Stimulated activated CD8-positive, alpha-beta memory T cell treated with anti-CD3 and anti-CD28 coated beads, Interleukin-7, amount 100 ng/mL, for 1 hour (primary cell): ENCODE measurements at places on chromosomes 11 and 22.

- DNase-seq: no peak
Measured at GRCh38 chr22:41917903-41918791, 3.3 kb upstream of the SHISA8 start.

DNA sequence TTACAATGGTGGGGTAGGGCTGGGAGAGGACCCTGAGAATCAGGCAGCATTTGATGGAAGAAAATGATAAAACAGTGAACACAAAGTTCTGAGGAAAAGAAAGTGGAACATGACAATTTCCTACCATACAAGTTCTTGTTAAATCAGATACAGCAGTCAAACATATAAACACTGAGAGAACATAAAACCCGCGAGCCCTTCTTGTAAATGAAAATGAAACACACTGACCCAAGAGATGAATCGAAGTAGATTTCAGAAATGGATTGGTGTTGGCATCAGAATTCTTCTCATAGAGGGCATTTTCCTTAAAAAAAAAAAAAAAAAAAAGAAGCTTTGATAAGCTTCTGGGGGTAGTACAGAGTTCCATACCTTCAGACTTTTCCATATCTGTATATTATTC lies 134.7 kb upstream of the TMEM45B start:
- DNase-seq: no peak

DNA sequence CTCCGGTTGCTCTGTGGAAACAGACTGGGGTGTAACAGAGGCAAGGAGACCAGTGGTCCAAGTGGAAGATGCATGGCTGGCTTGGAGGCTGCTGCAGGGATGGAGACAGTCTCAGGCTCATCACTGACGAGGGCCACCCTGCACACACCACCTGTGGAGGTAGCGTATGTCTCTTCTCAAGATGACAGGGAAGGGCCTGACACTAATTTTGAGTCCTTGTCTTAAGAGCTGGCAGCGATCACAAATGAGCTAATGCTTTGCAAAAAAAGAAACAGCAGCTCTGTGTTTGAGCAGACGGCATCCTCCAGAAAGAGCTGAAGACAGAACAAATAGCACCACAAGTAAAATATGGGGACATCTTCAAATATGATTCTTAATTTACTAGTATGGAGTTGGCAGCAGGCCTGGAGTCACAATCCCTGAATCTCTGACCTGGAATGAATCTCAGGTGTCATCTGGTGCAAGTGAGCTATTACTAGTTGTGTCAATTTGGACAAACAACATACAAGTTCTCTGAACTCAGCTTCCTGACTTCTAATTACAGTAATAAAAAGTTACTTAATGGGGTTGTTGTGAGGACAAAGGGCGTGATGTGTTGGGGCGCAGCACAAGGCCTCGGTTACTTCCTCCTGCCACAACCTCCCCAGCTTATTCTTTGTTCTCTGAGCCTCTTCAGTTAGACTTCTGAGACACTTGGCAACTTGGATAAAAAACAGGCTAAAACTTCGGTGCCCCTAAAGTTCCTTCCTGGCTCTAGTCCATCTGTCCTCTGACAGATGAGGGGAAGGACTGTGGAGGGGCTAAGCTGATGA lies 95.2 kb upstream of the BID start:
- no peak for DNase-seq

GRCh38 chr22:23742505-23743264 lies 8.2 kb downstream of the ZNF70 start:
- DNase-seq: no peak

GRCh38 chr11:96335388-96335787 lies 7.6 kb downstream of the MAML2 start:
- no peak for DNase-seq

- no peak for DNase-seq
Measured at GRCh38 chr11:85109141-85109540, 518.0 kb downstream of the DLG2 start.
